ENCODE measurements at places on chromosomes 2 and 18. TPM values are rescaled to one million over a fixed set of nuclear protein-coding genes. Genes with fewer than 3 reads are reported as not detected.

The LIPG gene
- total RNA-seq, result 3.6 TPM

GRCh38 chr18:55932675-55933074 lies 344.7 kb upstream of the TCF4 start:
- no peak for DNase-seq
- H3K27me3 ChIP-seq, result no peaks in the 10 kb centered on the region
- no peak overlapping the region for H3K27ac ChIP-seq
- no peaks in the 10 kb centered on the region for H3K4me1 ChIP-seq
- H3K4me3 ChIP-seq, result no peak overlapping the region

DNA sequence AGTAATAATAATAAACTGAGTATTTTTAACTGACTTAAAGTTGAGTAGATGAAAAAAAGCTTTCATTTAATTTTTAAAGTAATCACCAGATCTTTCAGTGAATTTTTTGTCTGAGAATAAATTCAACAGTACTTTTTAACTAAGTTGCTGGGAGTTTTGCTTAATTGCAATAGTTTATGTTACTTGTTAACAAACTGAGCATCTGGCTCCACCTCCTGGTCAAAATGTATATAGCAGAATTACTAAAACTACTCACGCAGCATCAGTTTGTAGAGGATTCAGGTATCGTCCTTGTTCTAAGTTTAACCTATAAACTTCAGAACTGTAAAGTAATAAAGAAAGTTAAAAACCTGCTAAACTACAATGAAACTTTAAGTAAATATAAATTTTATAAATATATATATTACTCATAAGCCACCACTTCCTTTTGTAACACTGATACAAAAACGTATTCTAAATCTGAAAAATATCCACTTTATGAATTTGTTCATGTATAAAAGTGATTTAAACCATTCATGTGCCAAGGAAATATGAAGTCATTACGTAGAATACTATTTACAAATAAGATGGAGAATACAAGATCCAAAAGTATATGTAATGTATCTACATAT lies 21.3 kb downstream of the NOL10 start:
- no peak overlapping the region for H3K27ac ChIP-seq
- no peak overlapping the region for H3K4me3 ChIP-seq
- no peaks in the 10 kb centered on the region for H3K4me1 ChIP-seq
- H3K36me3 ChIP-seq, result peaks cover 20% of the 10 kb centered on the region

- no peak for DNase-seq
- peaks cover 26% of the 10 kb centered on the region for H3K36me3 ChIP-seq
- H3K27ac ChIP-seq, result no peak overlapping the region
- H3K4me1 ChIP-seq, result peaks cover 8% of the 10 kb centered on the region
These were observed 50.0 kb downstream of the SFXN5 start for GRCh38 chr2:73021371-73022010.

GRCh38 chr2:60053791-60054190 lies 499.7 kb downstream of the BCL11A start:
- no peak overlapping the region for H3K27ac ChIP-seq
- no peaks in the 10 kb centered on the region for H3K36me3 ChIP-seq
- H3K4me1 ChIP-seq, result no peaks in the 10 kb centered on the region

The MAPK4 gene
- 21.6 TPM for total RNA-seq

The CBLN2 gene
- 20.0 TPM for total RNA-seq

- H3K27me3 ChIP-seq, result no peaks in the 10 kb centered on the region
- DNase-seq, result peak; percentile 5
- no peaks in the 10 kb centered on the region for H3K4me1 ChIP-seq
These were observed 357.6 kb upstream of the CWC22 start for GRCh38 chr2:180364719-180365118.

The STARD6 gene
- total RNA-seq, result 0.22 TPM

DNA sequence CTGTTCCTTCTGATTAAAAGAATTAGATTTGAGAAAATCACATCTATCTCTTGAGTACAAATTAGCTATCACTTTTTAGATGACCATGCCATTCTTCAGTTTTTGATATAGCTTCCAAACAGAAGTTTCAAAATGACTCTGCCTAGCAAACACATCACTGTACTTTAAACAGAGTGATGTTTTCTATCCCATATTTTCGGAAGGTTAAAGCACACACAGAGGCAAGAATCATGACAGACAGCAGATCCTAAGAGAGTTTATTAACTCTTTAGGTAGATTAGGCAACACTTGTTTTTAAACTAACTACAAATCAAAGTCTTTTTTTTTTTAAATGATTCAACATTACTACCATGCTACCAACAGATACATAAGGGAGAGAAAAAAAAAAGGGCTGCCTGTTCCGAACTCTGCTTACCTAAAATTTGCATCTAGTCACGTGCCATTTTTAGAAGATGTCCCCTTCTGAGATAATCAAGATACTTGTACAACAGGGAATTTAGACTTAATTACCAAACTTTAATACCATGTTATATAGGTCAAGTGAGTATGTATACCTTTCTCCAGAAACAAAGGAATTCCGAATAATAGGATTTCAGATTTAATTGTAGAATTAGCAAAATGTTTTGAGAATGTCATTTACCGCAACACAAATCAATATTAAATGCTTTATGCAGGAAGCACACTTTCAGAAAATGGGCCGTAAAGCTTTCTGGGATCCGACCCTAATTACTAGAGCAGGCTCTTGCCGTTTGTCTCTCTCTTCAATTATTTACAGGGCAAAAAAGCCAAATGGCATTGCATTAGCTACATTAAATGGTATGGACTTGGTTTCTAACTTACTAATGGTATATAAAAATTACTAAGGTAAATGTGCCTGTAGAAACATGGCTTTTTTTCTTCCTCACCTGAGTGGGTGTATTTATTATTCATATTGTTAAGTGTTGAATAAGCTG lies 2.6 kb downstream of the RBMS1 start:
- peaks cover 3% of the 10 kb centered on the region for H3K4me1 ChIP-seq
- peaks cover 4% of the 10 kb centered on the region for H3K27me3 ChIP-seq
- no peak overlapping the region for H3K27ac ChIP-seq
- DNase-seq, result no peak

DNA sequence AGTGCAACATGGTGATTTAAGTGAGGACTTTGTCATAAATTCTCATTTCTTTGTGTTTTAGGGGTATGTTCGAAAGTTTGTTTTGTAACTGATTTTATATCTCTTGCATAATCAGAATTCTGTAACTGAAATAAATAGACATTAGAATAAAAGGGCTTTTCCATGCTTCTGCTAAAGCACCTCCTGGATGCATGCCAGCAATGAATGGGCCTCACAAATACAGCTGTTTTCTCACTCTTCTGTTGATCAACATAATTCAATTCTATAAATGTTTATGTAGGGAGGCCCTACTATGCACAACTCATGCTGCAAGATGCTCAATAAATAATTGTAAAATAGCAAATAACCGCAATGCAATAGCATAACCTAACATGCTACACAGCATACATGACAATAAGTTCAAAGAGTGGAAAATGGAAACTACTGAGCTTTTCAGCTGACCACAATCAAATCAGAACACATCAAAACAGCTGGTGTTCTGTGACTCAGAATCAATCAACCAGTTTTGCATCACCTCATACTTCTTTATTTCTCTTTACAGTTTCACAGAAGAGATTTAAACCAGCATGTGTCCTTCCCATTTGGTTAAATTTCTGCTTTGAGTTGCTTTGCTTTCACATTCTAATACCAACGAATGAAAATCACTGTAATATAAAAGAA lies 11.0 kb downstream of the CDH7 start:
- H3K4me3 ChIP-seq, result no peak overlapping the region
- no peak overlapping the region for H3K27ac ChIP-seq
- DNase-seq, result no peak
- no peaks in the 10 kb centered on the region for H3K4me1 ChIP-seq

GRCh38 chr18:48780201-48780912 lies 170.4 kb downstream of the SMAD7 start:
- peak; percentile 43 for DNase-seq
- H3K27me3 ChIP-seq, result no peaks in the 10 kb centered on the region
- peak overlapping the region; percentile 74 for H3K27ac ChIP-seq

The DYSF gene
- total RNA-seq, result 3.5 TPM

DNA sequence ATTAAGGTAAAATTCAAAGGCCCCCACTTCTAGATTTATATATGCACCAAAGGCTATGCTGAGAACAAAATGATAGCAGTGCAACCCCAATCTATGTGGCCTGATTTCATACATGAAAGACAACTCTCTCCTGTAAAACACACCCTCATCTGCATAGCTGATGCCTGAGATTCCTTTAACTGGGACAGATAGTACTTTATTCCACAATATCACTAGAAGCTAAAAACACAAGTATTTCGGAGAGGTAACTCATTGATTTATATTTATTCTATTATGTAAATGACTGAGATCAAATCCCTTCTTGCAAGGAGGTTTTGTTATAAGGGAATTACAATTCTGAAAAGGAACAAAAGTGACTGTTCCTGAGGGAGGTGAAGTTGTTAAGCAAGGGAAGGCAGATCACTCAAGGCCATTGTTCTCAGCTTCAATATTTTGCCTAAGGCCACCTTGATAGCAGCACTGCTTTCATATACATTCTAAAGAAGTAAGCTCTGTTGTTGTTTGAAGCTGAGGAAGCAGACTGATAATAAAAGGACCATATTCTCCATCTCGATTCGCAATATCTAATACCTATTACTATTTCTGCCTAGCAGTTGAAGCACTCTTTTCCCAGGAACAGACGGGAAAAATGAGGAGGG lies 471.0 kb upstream of the CDH7 start:
- no peaks in the 10 kb centered on the region for H3K4me1 ChIP-seq
- H3K27ac ChIP-seq, result no peak overlapping the region
- no peaks in the 10 kb centered on the region for H3K27me3 ChIP-seq
- H3K36me3 ChIP-seq, result no peaks in the 10 kb centered on the region
- no peak for DNase-seq
- no peak overlapping the region for H3K4me3 ChIP-seq

The ICA1L gene
- 33.0 TPM for total RNA-seq

DNA sequence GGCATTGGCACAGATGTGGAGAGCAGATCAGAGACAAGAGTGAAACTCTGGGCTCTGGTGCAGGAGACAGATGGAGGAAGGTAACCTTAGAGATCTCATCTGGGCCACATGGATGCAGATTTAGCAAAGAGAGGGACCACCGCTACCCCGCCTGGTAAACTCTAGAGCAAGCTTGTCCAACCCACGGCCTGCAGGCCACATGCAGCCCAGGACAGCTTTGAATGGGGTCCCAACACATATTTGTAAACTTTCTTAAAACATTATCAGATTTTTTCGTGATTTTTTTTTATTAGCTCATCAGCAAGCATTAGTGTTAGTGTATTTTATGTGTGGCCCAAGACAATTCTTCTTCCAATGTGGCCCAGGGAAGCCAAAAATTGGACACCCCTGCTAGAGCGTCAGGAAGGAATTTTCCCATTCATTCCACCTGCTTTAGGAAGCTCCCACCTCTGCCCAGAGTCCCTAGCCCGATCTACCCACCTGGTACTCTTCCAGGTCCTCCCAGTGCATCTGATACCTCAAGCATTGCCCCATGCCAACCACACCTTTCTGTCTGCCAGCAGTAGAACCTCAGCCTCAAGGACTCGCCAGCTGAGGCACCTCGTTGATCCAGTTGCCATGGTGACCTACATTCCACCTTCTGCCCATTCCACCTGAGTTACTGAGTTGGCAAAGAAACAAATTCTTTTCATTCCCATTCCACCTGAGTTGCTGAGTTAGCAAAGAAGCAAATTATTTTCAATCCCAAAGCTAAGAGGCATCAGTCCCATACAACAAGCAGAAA lies at the start of gene CIB4:
TSS of gene CIB4 (minus strand) at position 586 of the 784 bp plus-strand sequence. CDS start at position 534, 52 bp downstream.
- no peak within 1 kb of the TSS for H3K4me3 ChIP-seq
- H3K4me1 ChIP-seq, result no peaks in the 10 kb centered on the region
- H3K27ac ChIP-seq, result no peak within 1 kb of the TSS
- H3K27me3 ChIP-seq, result peaks cover 2% of the 10 kb centered on the region

The CFAP65 gene
- 0.79 TPM for total RNA-seq

DNA sequence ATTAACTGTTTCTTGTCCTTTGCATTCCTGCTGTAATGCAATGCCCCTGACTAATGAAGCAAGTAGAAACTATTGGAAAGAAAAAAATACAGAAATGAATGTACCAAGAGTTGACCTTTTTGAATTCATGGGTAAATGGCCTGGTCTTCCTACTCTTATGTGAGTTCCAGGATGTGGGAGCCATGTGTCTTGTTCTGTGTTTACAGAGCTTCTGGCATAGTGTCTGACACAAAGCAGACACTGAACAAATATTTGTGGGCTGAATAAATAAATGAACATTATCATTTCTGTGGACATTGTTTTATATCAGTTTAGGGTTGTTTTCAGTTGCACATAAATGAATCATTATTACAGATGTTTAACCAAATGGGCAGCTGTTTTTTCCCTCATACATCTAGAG lies 155.5 kb downstream of the CD8B2 start:
- no peak overlapping the region for H3K4me3 ChIP-seq
- no peak overlapping the region for H3K27ac ChIP-seq
- H3K4me1 ChIP-seq, result no peaks in the 10 kb centered on the region
- no peaks in the 10 kb centered on the region for H3K27me3 ChIP-seq

The CCDC141 gene
- 4.4 TPM for total RNA-seq

The IL1B gene
- 1.7 TPM for total RNA-seq

GRCh38 chr2:151191001-151191400 lies 70.7 kb downstream of the RBM43 start:
- DNase-seq, result no peak
- H3K27me3 ChIP-seq, result no peaks in the 10 kb centered on the region
- no peak overlapping the region for H3K27ac ChIP-seq
- H3K36me3 ChIP-seq, result no peaks in the 10 kb centered on the region
- H3K4me3 ChIP-seq, result no peak overlapping the region

The MOB4 gene
- total RNA-seq, result 35.1 TPM

GRCh38 chr18:59823596-59824195 lies 76.1 kb upstream of the PMAIP1 start:
- no peaks in the 10 kb centered on the region for H3K27me3 ChIP-seq
- DNase-seq, result peak; percentile 71
- H3K4me3 ChIP-seq, result no peak overlapping the region
- H3K4me1 ChIP-seq, result no peaks in the 10 kb centered on the region
- no peaks in the 10 kb centered on the region for H3K36me3 ChIP-seq

- peaks cover 7% of the 10 kb centered on the region for H3K36me3 ChIP-seq
- H3K27me3 ChIP-seq, result no peaks in the 10 kb centered on the region
- peaks cover 3% of the 10 kb centered on the region for H3K4me1 ChIP-seq
These were observed 8.6 kb downstream of the OSBPL6 start for GRCh38 chr2:178202927-178203326.

- DNase-seq, result no peak
- H3K4me3 ChIP-seq, result no peak overlapping the region
- H3K4me1 ChIP-seq, result no peaks in the 10 kb centered on the region
- H3K27ac ChIP-seq, result no peak overlapping the region
These were observed 37.4 kb upstream of the ANKRD62 start for GRCh38 chr18:12056034-12056883.

The MC2R gene
- total RNA-seq, result not detected

- H3K4me1 ChIP-seq, result peaks cover 13% of the 10 kb centered on the region
- H3K27me3 ChIP-seq, result no peaks in the 10 kb centered on the region
- DNase-seq, result peak; percentile 48
These were observed 595 bp downstream of the PARD6G start for GRCh38 chr18:80246445-80247392.
